ENCODE measurements at places on chromosomes 2 and 18. TPM values are rescaled to one million over a fixed set of nuclear protein-coding genes. Genes with fewer than 3 reads are reported as not detected.

KCNS3 gene
- 0.65 TPM for total RNA-seq

ZSWIM2 gene
- total RNA-seq = 0.10 TPM

EFR3B gene
- 0.67 TPM for total RNA-seq

PIEZO2 gene
- 103 TPM for total RNA-seq

PJVK gene
- total RNA-seq = 0.98 TPM

ZNF385B gene
- total RNA-seq = not detected

SESTD1 gene
- 36.3 TPM for total RNA-seq

CXXC1 gene
- total RNA-seq = 38.5 TPM

BCL2 gene
- 0.98 TPM for total RNA-seq

LIPG gene
- 80.9 TPM for total RNA-seq

ICA1L gene
- total RNA-seq = 2.0 TPM

DHX57 gene
- 20.9 TPM for total RNA-seq

CCDC74B gene
- 2.9 TPM for total RNA-seq

PAX3 gene
- not detected for total RNA-seq

RND3 gene
- 69.8 TPM for total RNA-seq

KCMF1 gene
- 102 TPM for total RNA-seq

CDK15 gene
- total RNA-seq = not detected

UGT1A8 gene
- not detected for total RNA-seq

ABCG8 gene
- not detected for total RNA-seq

ATP8B1 gene
- 80.7 TPM for total RNA-seq

FBLN7 gene
- total RNA-seq = 4.6 TPM

LOXL3 gene
- total RNA-seq = 1.6 TPM

Data from vein endothelial cell (primary cell).